ENCODE measurements at places on chromosomes 13 and 19. TPM values are rescaled to one million over a fixed set of nuclear protein-coding genes. Genes with fewer than 3 reads are reported as not detected.

Gene IQCN
- polyA plus RNA-seq = 1.4 TPM

Gene KLK12
- not detected for polyA plus RNA-seq

Gene MUC16
- polyA plus RNA-seq = 0.02 TPM

Gene FUT2
- 1.2 TPM for polyA plus RNA-seq

Gene GJB6
- 0.17 TPM for polyA plus RNA-seq

Gene ELSPBP1
- not detected for polyA plus RNA-seq

DNA sequence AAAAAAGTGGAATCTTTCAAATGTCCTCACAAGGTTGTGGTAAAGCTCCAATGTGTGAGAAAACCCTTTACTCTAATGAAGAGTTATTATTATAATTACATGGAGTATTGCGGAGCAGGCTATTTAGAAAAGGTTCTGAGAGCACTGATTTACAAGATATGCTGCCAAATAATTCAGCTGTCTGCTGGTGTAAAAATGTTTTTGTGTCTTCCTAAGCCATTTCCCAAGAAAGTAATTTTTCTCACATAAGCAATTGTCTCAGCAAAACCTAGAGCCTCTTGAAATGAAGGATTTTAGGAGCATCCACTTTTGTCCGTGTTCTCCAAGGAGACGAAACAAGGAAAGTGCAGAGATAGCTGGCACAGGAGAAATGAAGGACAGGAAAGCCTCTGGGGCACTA, 229.6 kb upstream of the STARD13 start:
- DNase-seq = no peak
- H3K27ac ChIP-seq = no peak overlapping the region
- no peaks in the 10 kb centered on the region for H3K4me1 ChIP-seq
- no peaks in the 10 kb centered on the region for H3K36me3 ChIP-seq
- H3K4me3 ChIP-seq = no peak overlapping the region

- peak; percentile 39 for DNase-seq
- no peaks in the 10 kb centered on the region for H3K36me3 ChIP-seq
- no peak overlapping the region for H3K4me3 ChIP-seq
- H3K27me3 ChIP-seq = no peaks in the 10 kb centered on the region
Observed at GRCh38 chr19:15292847-15293582, 39.3 kb downstream of the BRD4 start.

DNA sequence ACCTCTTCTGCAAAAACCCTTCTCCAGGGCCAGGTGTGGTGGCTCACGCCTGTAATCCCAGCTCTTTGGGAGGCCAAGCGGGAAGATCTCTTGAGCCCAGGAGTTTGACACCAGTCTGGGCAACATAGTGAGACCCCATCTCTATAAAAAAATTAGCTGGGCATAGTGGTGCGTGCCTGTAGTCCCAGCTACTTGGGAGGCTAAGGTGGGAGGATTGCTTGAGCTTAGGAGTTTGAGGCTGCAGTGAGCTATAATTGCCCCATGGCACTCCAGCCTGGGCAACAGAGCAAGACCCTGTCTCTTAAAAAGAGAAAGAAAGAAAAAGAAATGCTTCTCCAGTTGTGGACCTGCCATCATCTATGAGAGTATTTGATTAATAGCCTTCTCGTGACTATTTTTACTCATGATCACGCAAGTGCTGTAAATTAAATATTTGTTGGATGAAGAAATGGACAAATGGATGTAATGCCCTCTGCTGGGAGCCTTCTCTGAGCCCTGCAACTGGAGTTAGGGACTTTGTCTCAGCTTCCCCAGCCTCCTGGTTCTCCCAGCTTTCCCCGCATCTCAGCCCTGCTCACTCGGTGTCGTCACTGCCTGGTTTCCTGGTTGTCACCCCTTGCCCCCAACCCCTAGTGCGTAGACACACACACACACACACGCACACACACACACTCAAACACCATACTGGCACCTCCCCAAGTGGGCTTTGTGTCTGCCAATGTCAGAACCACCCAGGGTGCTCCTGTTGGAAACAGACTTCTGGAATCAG, 12.2 kb downstream of the WIZ start:
- no peaks in the 10 kb centered on the region for H3K27me3 ChIP-seq
- peaks cover 12% of the 10 kb centered on the region for H3K4me1 ChIP-seq
- no peaks in the 10 kb centered on the region for H3K36me3 ChIP-seq
- no peak for DNase-seq
- H3K27ac ChIP-seq = no peak overlapping the region

GRCh38 chr13:30159446-30159839, 147.9 kb downstream of the KATNAL1 start:
- H3K27ac ChIP-seq = no peak overlapping the region
- no peaks in the 10 kb centered on the region for H3K4me1 ChIP-seq
- no peak overlapping the region for H3K4me3 ChIP-seq
- no peak for DNase-seq
- peaks cover 10% of the 10 kb centered on the region for H3K27me3 ChIP-seq
- H3K36me3 ChIP-seq = no peaks in the 10 kb centered on the region

- H3K4me1 ChIP-seq = peaks cover 99% of the 10 kb centered on the region
- H3K27me3 ChIP-seq = no peaks in the 10 kb centered on the region
- peak overlapping the region; percentile 15 for H3K27ac ChIP-seq
- DNase-seq = peak; percentile 77
- peaks cover 21% of the 10 kb centered on the region for H3K36me3 ChIP-seq
- no peak overlapping the region for H3K4me3 ChIP-seq
Observed at GRCh38 chr19:40279120-40279551, 6.0 kb downstream of the AKT2 start.

GRCh38 chr19:17260842-17261325, 3.7 kb downstream of the USHBP1 start:
- H3K27ac ChIP-seq = no peak overlapping the region
- peak; percentile 97 for DNase-seq
- no peak overlapping the region for H3K4me3 ChIP-seq
- no peaks in the 10 kb centered on the region for H3K36me3 ChIP-seq
- H3K4me1 ChIP-seq = peaks cover 13% of the 10 kb centered on the region
- no peaks in the 10 kb centered on the region for H3K27me3 ChIP-seq

DNA sequence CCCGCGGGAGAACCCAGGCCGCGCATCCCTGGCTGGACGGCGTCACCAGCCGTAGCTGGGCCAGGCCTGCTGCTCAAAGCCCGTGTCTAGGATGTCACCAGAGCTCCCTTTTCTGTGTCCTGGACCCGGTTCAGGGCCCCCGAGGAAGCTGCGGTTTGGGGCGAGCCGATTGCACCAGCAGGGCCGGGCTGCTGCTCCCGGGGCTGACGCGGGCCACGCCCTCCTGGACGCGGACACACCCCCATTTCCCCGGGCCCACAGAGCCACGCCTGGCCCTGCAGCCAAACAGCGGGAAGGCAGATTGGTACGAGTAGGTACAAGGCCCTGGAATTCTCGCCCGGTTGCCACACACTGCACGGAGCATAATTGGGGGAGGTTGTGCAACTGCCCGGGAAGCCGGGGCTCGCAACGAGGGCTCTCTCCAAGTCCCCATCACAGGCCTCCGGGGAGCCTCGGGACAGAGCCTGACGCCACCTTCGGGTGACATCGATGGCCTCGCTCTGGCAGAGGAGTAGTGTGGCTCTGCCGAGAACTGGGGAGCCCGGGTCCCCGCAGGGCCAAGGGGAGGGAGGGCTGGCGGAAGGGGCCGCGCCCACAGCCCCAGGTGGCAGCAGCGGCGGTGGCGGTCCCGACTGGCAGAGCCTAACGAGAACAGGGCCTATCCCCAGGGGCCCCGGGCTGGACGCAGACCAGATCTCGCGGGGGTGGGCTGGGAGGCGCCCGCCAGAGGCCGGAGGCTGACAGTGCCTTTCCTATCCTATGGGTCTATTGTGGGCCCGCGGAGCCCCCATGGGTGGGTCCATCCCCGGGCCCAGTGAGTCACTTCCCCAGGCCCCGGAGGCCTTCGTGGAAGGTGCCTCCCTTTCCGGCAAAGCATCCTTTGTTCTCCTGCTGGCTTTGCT, 23.5 kb downstream of the KCTD15 start:
- peak overlapping the region; percentile 84 for H3K27ac ChIP-seq
- peaks cover 7% of the 10 kb centered on the region for H3K27me3 ChIP-seq
- H3K4me3 ChIP-seq = peak overlapping the region; percentile 48
- peak; percentile 95 for DNase-seq

DNA sequence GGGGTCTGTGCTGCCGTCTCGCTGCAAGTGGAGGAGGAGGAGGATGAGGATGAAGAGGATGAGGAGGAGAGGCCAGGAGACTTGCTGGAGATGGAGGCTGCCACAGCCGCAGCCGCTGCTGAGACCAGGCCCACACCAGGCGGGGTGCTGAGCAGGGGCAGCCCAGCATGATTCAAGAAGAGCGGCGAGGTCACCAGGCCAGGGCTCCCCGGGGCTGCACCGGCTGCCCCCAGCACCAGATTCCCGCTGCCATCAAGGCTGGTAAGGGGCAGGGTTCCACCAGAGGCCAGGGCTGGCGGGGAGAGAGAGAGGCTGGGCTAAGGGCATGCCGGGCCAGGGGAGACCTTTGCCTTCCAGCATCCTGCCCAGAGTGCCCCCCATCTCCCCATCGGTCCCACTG, 15.3 kb downstream of the ZNF574 start:
- peaks cover 20% of the 10 kb centered on the region for H3K4me1 ChIP-seq
- H3K36me3 ChIP-seq = peaks cover 60% of the 10 kb centered on the region
- DNase-seq = no peak
- H3K27ac ChIP-seq = peak overlapping the region; percentile 13

DNA sequence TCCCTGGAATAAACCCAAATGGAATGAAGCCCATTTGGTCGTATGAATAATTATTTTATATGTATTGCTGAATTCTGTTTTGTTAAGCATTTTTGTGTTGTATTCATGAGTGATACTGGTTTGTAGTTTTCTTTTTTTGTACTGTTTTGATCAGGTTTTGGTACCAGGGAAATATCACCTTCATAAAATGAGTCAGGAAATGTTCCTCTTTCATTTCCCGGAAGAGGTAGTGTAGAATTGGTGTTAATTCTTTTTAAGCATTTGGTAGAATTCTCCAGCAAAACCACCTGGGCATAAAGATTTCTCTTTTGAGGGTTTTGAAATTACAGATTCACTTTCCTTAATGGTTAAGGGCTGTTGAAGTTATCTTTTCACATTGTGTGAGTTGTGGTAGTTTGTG, 13.3 kb downstream of the SPATA13 start:
- H3K36me3 ChIP-seq = no peaks in the 10 kb centered on the region
- no peak for DNase-seq
- peak overlapping the region; percentile 13 for H3K27ac ChIP-seq
- H3K27me3 ChIP-seq = no peaks in the 10 kb centered on the region
- H3K4me3 ChIP-seq = no peak overlapping the region

GRCh38 chr19:13932911-13933393, 5.3 kb downstream of the PODNL1 start:
- H3K4me1 ChIP-seq = no peaks in the 10 kb centered on the region
- peaks cover 6% of the 10 kb centered on the region for H3K27me3 ChIP-seq
- H3K36me3 ChIP-seq = no peaks in the 10 kb centered on the region
- DNase-seq = no peak
- H3K4me3 ChIP-seq = no peak overlapping the region
- no peak overlapping the region for H3K27ac ChIP-seq

GRCh38 chr13:45370922-45371406, 30.0 kb upstream of the TPT1 start:
- H3K36me3 ChIP-seq = no peaks in the 10 kb centered on the region
- H3K4me1 ChIP-seq = peaks cover 37% of the 10 kb centered on the region
- peak; percentile 91 for DNase-seq
- no peaks in the 10 kb centered on the region for H3K27me3 ChIP-seq

- H3K36me3 ChIP-seq = peaks cover 35% of the 10 kb centered on the region
- H3K27ac ChIP-seq = peak within 1 kb of the TSS; percentile 75
- peak within 1 kb of the TSS; percentile 98 for H3K4me3 ChIP-seq
- peak; percentile 97 for DNase-seq
- peaks cover 12% of the 10 kb centered on the region for H3K4me1 ChIP-seq
- H3K27me3 ChIP-seq = no peaks in the 10 kb centered on the region
Observed at GRCh38 chr19:34404109-34404909, at the start of gene PDCD2L. Gene PDCD2L (plus strand): TSS chr19:34404399. CDS start chr19:34404431, 32 bp downstream.

- H3K36me3 ChIP-seq = no peaks in the 10 kb centered on the region
- no peak for DNase-seq
- H3K4me3 ChIP-seq = no peak overlapping the region
- no peaks in the 10 kb centered on the region for H3K27me3 ChIP-seq
- H3K4me1 ChIP-seq = no peaks in the 10 kb centered on the region
Observed at GRCh38 chr13:101465877-101466276, 13.4 kb downstream of the ITGBL1 start.

DNA sequence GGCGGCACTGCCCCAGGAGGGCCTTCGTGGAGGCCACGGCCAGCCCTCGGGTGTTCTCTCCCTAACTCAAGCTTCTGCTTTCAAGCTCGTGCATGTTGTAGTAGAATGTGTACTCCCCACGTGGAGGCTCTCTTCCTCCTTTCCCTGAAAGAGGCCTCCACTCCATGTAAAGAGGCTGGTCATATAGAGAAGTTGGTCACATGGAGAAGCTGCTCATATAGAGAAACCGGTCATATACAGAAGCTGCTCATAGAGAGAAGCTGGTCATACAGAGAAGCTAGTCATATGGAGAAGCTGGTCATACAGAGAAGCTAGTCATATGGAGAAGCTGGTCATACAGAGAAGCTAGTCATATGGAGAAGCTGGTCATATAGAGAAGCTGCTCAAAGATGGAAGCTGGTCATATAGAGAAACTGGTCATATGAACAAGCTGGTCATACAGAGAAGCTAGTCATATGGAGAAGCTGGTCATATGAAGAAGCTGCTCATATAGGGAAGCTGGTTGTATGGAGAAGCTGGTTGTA, 152.5 kb downstream of the COL4A1 start:
- no peaks in the 10 kb centered on the region for H3K36me3 ChIP-seq
- no peaks in the 10 kb centered on the region for H3K27me3 ChIP-seq
- H3K4me1 ChIP-seq = no peaks in the 10 kb centered on the region
- H3K27ac ChIP-seq = no peak overlapping the region

DNA sequence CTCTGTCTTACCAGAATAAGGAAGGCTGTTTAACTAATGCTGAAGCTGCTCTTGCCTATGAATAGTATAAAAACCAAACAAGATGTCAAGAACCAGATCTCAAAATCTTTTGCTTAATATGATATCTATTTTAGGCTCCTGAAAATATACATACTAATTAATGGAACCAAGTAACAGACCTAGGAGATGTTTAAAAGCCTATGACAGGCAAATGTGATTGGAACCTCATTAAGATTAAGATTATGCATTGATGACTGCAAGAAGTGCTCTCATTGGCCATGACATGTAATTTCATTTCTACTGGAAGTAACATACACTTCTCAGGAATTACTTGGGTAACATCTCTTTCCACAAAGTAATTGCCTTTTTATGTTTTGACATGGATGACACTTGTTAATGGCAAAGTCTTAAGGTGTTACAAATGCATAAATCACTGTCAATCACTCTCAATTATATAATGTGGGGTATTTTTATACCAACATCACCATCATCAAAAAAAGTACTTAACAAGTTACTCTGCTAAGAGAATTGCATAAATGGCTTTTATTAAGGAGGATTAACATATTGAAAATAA, 326.9 kb upstream of the MIR17HG start:
- no peak overlapping the region for H3K4me3 ChIP-seq
- no peaks in the 10 kb centered on the region for H3K36me3 ChIP-seq
- no peaks in the 10 kb centered on the region for H3K4me1 ChIP-seq
- no peak for DNase-seq

Data from spleen (tissue), 13 donors.